ENCODE measurements at places on chromosomes 6 and 20. TPM values are rescaled to one million over a fixed set of nuclear protein-coding genes. Genes with fewer than 3 reads are reported as not detected.
A peak's percentile ranks its signal among the peaks of the same experiment; 100 is the strongest.

RIMS4 gene
- total RNA-seq, result 3.2 TPM

- no peak for DNase-seq
Measured at GRCh38 chr6:140438346-140438735, 1063.9 kb upstream of the CITED2 start.

ADTRP gene
- 21.0 TPM for total RNA-seq

FNDC1 gene
- 1.1 TPM for total RNA-seq

DNA sequence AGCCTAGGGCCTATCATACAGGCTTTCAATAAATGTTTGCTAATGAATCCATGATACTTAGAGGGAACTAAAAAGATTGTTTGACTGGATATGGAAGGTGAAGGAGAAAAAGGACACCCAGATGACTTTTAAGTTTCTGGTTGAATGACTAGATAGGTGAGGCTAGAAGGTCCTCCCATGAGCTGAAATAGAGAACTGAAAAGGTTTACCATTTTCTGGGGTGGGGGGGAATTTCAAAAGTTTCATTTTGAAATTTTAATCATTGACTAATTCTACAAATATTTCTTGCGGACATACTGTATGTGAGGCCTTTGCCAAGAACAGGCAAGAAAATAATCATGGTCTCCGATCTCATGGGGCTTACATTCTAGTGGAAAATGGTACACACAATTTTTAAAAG is 17.9 kb upstream of the ZBTB2 start:
- DNase-seq, result no peak

- peak; percentile 94 for DNase-seq
Measured at GRCh38 chr6:149863698-149864577, at the start of gene LRP11. TSS of gene LRP11 (minus strand) at chr6:149864359. CDS start at chr6:149864020, 339 bp downstream.

GRCh38 chr6:134706806-134707205 is 243.1 kb downstream of the ALDH8A1 start:
- DNase-seq, result no peak

DNA sequence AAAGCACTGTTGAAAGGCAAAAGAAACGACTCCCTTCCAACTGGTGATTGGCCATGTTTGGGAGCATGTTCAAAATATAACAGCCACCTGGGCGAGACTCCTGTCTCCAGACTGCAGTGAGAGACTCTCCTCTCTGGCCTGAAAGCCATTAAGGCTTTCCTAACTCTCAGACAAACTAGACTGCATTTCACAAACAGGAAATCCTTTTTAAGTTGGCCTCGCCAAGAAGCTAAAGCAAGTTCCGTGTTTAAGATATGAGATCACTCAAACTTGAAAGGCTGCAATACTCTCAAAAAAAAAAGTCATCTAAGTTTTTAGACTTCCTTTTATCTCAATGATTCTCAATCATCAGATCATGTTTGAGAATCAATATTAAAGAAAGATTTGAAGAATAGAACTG is 117.0 kb downstream of the TFAP2A start:
- no peak for DNase-seq

FAM209B gene
- not detected for total RNA-seq

GRCh38 chr6:87487555-87487954 is 14.8 kb downstream of the SLC35A1 start:
- DNase-seq, result no peak

DNA sequence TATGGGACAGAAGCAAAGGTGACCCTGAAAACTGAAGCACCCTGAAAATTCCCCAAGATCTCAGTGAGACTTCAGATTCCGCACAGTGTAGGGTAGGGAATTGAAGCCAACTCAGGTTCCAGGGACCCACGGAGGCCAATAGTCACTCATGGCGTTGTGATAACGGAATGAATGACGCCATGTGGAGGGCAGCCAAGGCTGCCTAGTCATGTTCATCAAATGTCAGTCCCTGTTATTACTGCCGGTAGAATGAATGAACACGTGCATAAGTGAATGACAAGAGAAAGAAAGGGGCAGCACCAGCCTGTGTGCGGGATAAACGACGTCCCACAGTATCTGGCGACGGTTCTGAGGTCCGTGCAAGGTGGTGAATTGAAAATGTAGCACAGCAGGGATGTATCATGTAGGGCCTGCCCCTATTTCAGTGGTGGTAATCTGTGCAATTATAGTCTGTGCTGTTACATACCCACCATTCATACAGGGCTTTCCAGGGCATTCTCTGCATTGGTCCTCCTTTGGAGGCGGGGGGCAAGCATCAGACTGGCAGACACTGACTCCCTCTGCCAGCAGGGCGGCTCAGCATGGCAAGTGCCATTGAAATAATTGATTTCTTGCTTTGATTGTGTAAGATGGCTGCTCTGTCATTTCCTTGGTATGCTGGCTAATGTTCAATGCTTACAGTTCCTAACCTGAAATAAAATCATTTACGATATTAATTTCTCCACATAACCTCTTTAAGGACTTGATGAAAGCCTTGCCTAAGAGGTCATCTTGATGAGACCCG is 386.9 kb downstream of the CDH4 start:
- DNase-seq, result no peak

DNA sequence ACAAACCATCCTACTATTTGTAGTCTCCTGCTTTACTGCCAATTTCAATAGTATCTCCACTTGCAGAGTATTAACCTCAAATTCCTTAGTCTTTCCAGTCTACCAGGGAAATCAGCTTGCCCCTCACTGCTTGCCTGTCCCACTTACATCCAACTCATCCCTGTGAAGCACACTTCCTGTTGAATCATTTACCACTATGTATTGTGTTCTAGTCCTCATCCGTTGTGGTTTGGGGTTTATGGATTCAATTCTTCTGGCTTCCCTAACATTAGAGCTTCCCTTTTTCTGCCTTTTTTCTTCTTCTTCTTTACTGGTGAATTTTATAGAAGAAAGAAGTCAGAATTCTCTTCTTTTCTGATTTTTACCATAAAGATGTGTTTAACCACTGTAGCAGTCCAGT is 5.1 kb upstream of the TXLNB start:
- no peak for DNase-seq

TMEM170B gene
- total RNA-seq, result 9.2 TPM

DNA sequence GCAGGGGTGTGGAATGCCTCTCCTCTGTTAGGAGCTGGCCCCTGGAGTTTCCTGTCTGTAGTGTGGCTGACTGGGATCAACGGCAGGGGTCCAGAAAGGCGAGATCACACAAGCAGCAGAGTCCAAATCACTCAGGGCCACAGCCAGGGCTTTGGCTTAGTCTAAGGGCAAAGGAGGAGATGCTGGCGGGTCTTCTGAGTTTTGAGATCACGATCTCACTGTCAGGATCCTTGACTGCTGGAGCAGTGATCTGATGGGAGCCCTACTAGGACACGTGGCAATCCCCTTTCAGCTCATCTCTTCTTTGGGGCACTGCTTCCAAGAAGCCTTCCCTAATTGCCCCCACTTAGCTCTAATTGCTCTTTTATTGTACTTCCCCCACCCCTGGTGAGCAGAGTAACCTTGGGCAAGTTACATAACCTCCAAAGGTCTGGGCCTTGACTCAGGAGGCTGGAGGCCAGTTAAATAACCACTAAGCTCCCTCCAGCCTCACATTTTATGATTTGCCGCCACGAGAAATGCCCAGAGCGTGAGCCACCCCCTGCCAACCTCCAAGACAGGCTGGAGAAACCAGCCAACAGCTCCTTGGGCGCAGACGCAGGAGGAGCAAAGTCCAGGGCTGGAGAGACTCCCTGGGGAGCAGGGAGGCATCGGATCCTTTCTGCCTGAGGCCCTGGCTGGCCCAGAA is 12.0 kb downstream of the KCNK5 start:
- DNase-seq, result no peak

- DNase-seq, result no peak
Measured at GRCh38 chr6:138571181-138571580, 71.9 kb upstream of the NHSL1 start.

DNA sequence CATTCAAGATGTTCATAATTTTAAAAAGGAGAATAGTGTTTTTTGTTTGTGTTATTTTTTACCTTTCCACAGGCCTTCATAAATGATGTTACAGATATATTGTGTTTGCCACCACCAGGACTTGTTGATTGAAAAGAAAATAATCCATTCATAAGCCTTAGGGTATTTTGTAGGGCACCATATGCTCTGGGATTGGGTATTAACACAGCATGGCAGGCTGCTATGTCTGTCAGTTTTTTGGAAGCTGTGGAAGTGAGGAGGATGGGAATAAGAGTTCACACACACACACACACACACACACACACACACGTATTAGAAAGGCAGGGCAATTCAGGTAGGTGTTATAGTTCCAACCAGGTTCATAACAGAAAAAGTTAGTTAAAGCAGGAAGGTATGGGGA is 237.9 kb downstream of the HDGFL1 start:
- no peak for DNase-seq

DNA sequence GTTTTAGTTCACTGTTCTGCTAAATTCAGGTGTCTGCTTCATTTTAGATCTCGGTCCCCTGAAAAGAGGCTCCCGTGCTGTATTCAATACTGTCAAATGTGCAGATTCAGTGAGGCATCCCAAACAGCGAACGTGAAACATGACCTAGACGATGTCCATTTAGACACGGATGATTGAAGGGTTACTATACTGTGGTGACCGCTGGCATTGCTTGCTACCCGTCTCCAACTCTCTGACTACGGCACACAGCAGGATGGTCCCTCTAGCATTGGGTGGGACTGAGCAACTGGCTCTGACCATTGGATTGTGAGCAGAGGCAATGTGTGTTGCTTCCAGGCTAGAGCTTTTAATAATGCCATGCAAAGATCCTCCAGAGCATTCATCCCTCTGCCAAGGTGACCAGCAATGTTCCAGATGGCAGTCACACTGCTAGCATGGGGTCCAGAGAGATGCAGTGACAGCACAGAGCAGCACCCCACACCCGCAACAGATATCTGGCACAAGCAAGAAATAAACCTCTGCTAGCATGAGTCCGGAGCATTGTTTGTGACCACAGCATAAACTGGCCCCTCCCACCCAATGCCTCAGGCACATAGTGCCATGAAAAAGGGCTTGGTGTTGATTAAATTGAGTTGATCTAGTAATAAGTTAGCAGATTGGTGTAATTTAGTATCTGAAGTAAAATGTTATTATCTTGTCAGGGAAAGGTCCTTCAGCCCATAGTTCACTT is 9.0 kb downstream of the METTL24 start:
- DNase-seq, result no peak

DNA sequence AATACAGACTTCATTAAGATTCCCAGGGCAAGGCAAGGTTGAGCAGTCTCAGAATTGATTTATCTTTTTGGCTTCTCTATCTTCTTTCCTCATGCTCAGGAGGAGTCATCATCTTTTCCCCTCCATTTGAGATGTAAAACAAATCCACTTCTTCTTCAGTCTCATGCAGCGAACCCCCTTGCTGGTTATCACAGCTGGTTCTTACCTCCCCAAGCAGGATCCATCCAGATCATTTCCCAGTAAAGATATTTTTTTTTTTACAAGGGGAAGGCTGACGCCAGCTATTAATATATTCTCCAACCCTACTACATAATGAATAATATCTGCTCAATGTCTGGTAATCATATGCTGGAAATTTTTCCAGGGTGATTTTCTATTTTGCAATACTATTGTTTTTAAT is 508.9 kb upstream of the NOX3 start:
- DNase-seq, result no peak

MUC22 gene
- not detected for total RNA-seq

DNA sequence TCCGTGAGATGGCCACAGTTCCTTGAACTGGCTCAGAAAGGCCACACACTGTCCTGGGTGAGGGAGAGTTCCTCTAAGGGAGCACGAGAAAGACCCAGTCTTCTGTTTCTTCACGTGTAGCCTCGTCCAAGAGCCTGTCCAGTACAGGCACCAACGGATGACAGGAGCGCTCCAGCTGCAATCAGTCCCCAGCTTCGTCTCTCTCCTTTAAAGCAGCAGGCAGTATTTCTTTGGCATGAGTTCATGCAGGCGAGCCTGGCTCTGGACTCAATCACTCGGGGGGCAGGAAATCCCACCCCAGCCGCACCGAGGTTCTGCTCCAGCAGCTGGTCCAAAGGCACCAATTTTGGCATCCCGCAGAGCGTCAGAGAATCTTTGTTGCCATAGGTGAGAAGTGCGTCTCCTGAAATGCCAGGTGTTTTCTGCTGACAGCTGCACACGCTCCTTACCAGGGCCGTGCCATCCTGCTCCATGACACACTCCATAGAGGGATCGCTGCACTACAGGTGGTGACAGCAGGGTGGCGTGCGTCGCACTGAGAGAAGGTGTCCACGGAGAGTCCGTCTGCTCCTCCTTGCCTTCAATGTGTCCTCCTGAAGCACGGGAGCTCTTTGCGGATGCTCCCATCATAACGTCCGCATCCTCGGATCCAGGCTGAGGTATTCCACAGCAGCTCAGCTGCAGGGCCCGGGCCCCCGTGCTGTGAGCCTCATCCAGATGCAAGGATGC is 59.6 kb upstream of the AFDN start:
- peak; percentile 53 for DNase-seq

- no peak for DNase-seq
Measured at GRCh38 chr20:23624324-23624691, 13.4 kb downstream of the CST3 start.

MAD2L1BP gene
- total RNA-seq, result 18.5 TPM

GRCh38 chr6:161272635-161273273 is 1.1 kb downstream of the AGPAT4 start:
- no peak for DNase-seq

ARMC12 gene
- 0.52 TPM for total RNA-seq

TEAD3 gene
- total RNA-seq, result 23.4 TPM

TRIM31 gene
- total RNA-seq, result 0.35 TPM

GRCh38 chr20:18754030-18754652 is 59.4 kb upstream of the SCP2D1 start:
- no peak for DNase-seq

PTCHD4 gene
- 4.1 TPM for total RNA-seq

HRH3 gene
- total RNA-seq, result not detected

PTK6 gene
- total RNA-seq, result 4.9 TPM

DYNLRB1 gene
- 146 TPM for total RNA-seq

- DNase-seq, result no peak
Measured at GRCh38 chr20:62587757-62588402, 54.4 kb upstream of the SLCO4A1 start.

- no peak for DNase-seq
Measured at GRCh38 chr6:100751590-100751989, 129.5 kb downstream of the ASCC3 start.

- no peak for DNase-seq
Measured at GRCh38 chr6:133631421-133631820, 257.5 kb upstream of the TCF21 start.

DNA sequence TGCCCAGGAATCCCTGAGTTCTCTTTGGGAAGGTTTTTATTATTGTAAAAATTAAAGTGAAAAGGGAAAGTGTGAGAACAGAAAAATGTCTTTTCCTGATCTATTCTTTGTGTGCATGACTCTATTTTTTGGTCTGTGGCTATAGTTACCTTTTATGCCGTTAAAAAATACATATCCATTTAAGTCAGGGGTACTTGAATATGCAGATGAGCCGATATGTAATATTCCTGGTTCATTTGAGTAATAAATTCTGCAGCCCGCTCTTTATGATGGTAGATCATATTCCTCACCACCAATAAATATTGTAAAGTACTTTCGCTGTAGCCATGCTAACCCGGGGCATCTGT is 503 bp upstream of the MYT1 start:
- no peak for DNase-seq

- DNase-seq, result no peak
Measured at GRCh38 chr20:7010527-7010926, 243.0 kb downstream of the BMP2 start.

Data from upper lobe of right lung (tissue), 1 donor.